Activated CD8-positive, alpha-beta memory T cell treated with anti-CD3 and anti-CD28 coated beads, Interleukin-2, amount 50 U/mL, for 4 hours (primary cell): ENCODE measurements at places on chromosomes 7 and 10.

DNA sequence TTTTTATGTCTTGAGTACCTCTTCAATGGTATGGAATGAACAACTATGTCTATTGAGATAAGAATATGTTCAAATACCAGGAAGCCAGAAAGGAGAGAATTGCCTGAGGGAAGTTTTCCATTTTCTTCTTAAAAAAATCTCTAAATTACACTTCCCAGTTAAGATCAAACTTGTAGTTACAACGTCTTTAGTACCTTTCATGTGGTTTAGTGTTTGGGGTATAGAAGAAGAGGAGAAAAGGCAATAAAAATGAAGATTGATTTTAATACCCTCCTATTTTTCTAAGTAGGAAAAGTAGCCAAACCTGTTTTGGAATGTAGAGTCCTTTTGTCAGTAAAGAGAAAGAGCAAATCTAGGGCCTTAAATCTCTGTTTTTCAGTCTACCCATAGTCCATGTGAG is 470.0 kb upstream of the SEMA3A start:
- DNase-seq = no peak

DNA sequence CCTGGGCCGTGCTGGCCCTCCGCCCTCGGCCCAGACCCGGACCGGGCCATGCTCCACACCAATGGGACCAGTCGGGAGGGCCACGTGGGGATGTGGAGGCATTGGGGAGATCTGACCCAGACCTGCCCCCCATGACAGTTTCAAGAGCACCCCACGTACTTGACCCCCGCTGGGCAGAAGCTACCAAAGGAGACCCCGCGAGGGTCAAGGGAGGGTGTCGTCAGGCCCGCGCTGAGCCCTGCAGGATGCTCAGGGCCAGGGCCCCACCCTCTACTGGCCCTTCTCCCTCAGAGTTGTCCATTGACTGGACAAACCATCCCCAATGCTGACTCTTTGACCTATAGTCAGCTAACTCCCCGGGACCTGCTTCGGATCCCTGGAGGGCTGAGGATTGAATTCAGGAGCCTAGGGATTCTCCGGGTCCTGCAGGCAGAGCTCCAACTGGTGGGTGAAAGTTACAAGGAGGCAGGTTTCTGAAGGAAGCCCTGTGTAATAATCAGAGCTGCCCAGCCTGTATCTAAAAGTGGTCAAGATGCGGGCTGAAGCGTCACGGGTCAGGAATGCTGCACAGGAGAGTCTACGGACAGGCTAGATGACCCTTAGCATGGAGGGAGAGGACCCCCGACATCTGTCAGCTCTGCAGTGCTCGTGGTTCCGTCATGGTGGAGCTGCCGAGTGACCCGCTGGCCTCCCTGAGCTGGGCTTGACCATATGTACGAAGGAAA is 498 bp upstream of the CALHM2 start:
- no peak for DNase-seq

- DNase-seq = no peak
Observed at GRCh38 chr10:45433716-45434469, 59.9 kb downstream of the ALOX5 start.

DNA sequence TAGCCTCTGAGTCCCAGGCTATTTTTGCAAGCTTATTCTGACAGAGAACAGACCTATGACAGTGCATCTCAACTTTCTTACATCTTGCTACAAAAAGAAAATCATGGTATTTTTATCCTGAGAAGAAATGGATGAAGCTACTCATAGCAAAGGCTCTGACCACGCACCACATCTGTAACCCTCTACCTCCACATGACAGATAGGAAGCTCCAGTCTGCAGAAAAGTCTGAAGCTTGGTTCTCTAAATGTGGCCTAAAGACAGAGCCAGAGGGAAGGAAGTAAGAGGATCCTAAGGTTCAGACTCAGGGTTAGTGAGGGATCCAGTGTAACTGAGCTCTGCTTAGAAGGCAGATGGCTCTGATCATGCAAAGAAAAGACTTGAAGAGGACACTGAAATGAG is 58.4 kb upstream of the ABCB5 start:
- DNase-seq = no peak
